ENCODE measurements at places on chromosomes 2 and 18.
A peak's percentile ranks its signal among the peaks of the same experiment; 100 is the strongest.

DNA sequence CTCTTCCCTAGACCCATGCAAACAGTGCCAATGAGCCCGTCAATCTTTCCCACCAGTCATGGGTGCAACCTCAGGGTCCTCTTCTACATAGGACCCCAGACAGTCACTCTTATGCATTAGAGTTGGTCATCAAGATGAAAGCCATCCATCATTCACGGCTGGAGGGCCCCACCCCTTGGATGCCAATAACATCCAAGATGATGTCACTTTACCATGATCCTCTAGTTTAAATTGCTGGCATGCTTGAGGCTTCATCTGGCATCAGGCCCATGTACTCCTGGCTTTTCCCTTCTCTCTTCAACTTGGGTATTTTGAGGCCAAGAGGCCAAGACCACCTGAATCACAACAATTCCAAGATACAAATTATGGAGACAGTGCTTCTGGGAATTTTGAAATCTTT, 91.1 kb upstream of the MAPK4 start:
- no peak for DNase-seq

- DNase-seq: no peak
These were observed 82.8 kb upstream of the CCBE1 start for GRCh38 chr18:59779979-59780378.

GRCh38 chr2:216637472-216637871, 4.3 kb downstream of the IGFBP2 start:
- no peak for DNase-seq

GRCh38 chr2:152615177-152615576, 102.1 kb downstream of the PRPF40A start:
- DNase-seq: no peak

DNA sequence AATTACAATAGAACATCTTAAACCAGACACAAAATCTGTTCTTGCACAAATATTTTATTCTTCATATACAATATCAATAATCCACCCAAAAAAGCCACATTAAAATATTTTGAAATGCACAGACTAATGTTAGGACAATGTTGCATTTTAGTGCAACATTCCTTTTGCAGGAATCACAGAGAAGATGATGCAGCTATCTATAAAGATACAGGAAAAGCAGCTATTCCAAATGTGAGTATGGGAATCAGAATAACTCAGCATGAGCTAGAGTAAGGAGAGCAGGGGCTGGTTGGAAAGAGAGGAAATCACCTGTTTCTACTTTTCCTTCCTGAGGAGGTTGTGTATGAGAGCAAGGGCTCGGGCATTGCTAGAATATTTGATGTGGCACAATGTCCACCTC, 4.8 kb downstream of the C2orf66 start:
- no peak for DNase-seq

DNA sequence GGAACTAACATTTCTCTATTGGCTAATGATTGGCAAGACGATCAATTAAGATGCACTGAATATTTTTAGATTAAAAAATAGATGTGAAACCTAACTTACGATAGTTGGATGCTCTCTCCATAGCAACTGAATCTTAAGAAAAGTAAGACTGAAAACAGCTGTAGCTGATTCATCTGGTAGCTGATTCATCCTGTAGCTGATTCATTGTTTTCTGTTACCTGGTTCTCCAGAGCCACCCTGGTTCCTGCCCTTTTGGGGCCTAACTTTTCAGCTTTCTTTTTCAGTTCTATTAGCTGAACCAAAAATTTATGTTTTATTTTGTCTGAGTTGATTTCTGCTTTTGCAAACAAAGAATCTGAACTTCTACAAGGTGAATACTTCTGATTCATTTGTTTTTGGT, 22.7 kb upstream of the SPR start:
- DNase-seq: no peak

DNA sequence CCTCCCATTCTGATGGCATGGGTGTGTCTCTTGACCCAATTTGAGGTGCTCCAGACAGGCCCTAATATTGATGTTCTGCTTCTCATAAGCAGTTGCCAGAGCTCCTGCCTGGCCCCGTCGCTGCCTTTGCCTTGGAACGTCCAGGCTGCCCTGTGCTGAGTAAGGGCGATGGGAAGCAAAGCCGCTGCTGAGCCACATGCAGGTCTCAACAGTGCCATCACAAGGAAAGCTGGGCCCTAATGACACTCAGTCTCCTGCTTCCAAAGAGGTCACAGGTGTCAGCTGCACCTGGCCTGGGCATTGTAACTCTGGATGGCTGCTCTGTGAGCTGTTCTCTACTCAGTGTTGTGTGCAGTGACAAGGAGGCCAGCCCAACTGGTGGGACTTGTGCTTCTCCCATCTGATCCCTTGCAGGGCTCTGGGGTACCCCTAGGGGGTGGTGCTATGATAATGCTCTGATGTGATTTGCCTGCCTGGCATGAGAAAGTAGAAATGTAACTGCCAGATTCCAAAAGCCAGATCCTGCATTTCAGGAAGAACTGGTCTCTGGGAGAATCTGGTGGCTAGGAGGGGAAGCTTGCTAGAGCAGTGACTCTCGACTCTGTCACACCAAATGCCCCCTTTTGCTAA, 8.7 kb downstream of the TTC39C start:
- DNase-seq: no peak

- no peak for DNase-seq
These were observed 283.5 kb downstream of the PID1 start for GRCh38 chr2:228987441-228988155.

GRCh38 chr2:53640466-53640865, 127.1 kb upstream of the CHAC2 start:
- DNase-seq: no peak

DNA sequence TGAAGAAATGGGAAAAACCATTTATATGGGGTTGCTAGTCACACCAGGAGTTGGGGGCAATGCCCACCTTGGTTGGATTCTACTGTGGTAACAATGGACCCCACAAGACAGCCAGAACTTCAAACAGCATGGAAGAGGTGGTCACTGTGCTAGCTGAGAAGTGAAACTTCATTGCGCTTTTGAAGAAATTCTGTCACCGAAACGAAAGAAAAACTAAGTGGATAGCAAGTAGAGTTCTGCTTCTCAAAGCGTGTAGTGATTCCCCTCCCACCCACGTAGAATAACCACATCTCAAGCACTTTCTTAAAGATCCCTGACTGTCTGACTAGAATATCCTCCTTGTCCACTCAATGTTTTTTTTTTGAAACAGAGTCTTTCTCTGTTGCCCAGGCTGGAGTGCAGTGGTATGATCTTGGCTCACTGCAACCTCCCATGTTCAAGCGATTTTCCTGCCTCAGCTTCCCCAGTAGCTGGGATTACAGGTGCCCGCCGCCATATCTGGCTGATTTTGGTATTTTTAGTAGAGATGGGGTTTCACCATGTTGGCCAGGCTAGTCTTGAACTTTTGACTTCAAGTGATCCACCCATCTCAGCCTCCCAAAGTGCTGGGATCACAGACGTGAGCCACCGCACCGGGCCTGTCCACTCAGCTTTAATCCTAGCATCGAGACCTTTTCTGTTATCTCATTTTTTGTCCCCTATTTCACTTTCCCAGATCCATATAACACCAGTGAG, 30.1 kb upstream of the CCL20 start:
- DNase-seq: peak; percentile 16

- no peak for DNase-seq
These were observed 31.7 kb upstream of the DYNC1I2 start for GRCh38 chr2:171655586-171655985.

DNA sequence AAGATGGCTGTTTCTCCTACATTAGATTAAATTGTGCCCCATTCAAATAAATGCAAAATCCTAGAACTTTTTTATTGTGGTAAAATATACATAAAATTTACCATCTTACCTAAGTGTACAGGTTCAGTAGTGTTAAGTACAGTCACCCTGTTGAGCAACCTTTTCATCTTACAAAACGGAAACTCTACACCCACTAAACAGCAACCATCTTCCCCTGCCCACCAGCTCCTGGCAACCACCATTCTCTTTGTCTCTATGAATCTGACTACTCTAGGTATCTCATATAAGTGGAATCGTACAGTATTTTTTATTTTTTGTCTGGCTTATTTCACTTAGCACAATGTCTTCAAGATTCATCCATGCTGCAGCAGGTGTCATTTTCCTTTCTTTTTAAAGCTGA, 53.0 kb downstream of the ASXL2 start:
- DNase-seq: no peak

- no peak for DNase-seq
These were observed 5.0 kb downstream of the RAX start for GRCh38 chr18:59268127-59268720.

- peak; percentile 40 for DNase-seq
These were observed 9.0 kb downstream of the SERTAD2 start for GRCh38 chr2:64644458-64645382.

DNA sequence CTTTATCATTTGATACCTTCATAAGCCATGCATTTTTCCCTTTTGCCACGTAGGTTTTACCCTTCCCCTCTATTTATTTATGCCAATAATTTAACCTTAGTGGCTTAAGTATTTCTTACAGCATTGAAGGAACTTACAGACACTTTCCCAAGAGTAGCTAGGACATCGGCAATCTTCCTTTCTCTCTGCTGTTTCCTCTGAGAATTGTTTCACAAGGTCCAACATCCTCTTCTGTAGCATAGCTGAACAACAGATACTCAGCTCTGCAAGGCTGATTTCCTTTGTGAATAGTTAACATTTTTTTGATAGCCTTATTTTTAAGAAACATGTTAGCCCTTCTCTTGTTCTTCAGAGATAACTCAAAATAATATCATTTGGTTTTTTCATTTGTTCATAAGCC, 1.1 kb upstream of the GCA start:
- no peak for DNase-seq

DNA sequence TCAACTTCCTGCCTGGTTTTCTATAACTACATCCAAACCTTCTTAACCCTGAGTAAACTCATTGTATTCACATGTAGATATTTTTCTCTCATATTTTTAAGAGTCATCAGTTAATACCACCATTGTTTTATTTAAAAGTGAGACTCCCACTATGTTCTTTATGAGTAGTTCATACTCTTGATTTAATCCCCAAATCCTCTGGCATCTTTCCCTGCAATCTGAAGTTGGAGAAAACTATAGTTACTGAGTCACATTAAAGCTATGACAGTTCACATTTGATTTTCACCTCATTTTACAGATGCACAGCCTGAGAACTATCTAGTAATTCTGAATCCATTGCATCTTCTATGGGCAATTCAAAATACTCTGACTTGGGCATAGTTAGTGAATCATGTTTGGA, 1358.7 kb upstream of the NRXN1 start:
- no peak for DNase-seq

DNA sequence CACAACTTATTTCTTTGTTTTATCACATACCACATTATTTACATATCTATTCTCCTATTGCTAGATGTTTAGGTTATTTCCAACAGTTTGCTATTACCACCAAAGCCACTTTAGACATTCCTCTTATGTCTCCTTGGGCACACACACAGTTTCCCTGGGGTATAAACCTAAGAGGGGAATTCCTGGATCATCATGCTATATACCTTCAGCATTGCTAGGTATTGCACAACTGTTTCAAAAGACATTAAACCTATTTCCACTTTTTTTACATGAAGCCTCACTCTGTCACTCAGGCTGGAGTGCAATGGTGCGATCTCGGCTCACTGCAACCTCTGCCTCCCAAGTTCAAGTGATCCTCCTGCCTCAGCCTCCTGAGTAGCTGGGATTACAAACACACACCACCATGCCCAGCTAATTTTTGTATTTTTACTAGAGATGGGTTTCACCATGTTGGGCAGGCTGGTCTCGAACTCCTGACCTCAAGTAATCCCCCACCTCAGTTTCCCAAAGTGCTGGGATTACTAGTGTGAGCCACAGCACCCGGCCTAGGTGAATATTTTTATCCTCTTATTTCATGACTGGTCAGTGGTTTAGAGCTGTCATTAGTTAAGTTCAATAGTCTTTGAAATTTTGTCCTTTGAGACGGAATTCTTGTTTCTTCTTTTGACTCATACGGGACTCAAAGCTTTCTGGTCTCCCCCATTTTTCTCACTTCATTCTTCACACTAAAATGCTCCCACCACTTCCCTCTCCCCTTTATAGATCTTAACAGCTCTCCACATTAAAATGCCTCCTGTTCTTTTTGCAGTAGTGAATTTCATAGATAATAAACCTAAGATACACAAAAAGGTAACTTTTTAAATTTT, 30.3 kb downstream of the SULT1C4 start:
- no peak for DNase-seq

- DNase-seq: no peak
These were observed 364.3 kb downstream of the RNF144A start for GRCh38 chr2:7281231-7282201.

DNA sequence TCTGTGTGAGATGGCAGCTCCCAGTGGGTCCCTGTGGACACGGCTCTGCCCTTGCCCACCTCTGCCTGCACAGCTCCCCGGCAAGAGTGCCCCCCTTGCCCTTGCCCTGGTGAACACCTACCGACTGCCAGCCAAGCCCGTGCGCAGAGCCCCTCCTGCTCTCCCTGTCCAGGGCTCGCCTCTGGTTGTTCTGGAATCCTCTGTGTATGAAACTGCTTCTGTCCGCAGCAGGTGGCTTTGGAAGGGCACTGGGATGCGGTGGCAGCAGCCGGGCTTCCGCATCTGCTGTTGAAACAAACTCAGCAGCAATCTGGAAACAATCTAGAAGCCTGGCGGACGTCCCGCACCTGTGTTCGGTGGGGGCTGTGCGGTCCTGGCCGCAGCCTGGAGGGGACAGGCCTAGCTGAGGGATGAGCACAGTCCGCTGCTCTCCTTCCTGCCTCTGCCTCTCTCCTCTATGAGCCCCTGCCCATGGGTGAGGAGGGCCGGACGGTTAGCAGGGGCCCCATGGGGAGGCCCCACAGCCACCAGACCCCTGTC, 34.0 kb upstream of the KLF11 start:
- no peak for DNase-seq

GRCh38 chr2:153072077-153072476, 353.7 kb downstream of the ARL6IP6 start:
- DNase-seq: no peak

- DNase-seq: no peak
These were observed 333.7 kb downstream of the RAD51AP2 start for GRCh38 chr2:17184512-17184911.

- no peak for DNase-seq
These were observed 91.3 kb downstream of the ACVR1 start for GRCh38 chr2:157784823-157785175.

- no peak for DNase-seq
These were observed 248.7 kb upstream of the TNP1 start for GRCh38 chr2:217108575-217109027.

GRCh38 chr2:215680605-215681598, 245.0 kb upstream of the FN1 start:
- no peak for DNase-seq

DNA sequence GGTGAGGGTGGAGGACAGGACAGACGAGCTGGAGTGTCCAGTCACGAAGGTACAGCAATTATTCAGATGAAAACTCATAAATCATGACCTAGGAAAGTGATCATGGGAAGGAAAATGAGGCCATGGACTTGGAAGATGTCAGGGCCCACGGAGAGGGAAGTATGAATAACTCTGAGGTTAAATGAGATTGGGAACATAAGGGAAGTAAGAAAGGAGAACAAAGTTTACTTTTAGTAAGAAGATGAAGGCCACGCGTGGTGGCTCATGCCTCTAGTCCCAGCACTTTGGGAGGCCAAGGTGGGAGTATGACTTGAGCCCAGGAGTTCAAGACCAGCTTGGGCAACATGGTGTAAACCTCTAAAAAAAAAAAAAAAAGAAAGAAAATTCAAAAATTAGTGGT, 56.2 kb downstream of the AQP4 start:
- DNase-seq: no peak

All from midbrain (tissue), 1 donor.